ENCODE measurements at places on chromosomes 3 and 15.

- no peak for DNase-seq
These were observed 89.3 kb upstream of the DGKG start for GRCh38 chr3:186451371-186451770.

DNA sequence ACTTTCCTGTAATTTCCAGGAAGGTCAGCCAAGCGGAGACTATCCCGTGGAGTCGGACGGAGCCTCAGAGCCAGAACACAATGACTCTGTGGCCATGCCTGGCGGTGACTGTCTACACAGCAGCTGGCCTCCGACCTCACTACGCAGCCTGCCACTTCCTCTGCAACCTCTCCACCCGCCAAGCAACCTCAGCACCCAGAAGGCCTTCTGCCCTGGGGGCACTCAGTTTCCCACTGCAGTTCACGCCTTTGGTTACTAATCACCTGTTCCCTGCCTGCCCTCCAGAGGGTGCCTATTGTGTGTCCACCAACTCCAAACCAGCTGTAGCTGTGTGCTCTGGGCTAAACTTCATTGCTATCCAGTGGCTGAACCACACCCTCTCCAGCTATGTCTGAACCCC is 44.0 kb downstream of the TM2D3 start:
- no peak for DNase-seq

- DNase-seq, result no peak
These were observed 14.4 kb upstream of the PLA2G4D start for GRCh38 chr15:42108806-42109205.

DNA sequence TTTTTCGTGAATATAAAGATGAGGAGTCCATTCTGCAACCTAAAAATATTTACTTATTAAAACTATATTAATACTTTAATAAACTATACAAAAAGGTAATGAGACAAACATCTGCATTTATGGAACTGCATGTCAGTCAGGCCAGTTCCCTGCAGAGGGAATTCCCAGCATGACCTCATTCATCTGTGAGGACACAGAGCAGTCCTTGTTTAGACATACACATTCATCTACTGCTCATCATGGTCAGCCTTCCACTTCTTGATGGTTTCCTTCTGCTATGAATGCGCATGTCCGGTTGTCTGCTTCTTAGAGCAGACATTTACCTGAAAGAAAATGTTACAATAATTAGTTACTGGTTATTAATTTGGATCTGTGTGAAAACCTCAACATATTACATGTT is 3.3 kb upstream of the ACTR8 start:
- DNase-seq, result no peak

DNA sequence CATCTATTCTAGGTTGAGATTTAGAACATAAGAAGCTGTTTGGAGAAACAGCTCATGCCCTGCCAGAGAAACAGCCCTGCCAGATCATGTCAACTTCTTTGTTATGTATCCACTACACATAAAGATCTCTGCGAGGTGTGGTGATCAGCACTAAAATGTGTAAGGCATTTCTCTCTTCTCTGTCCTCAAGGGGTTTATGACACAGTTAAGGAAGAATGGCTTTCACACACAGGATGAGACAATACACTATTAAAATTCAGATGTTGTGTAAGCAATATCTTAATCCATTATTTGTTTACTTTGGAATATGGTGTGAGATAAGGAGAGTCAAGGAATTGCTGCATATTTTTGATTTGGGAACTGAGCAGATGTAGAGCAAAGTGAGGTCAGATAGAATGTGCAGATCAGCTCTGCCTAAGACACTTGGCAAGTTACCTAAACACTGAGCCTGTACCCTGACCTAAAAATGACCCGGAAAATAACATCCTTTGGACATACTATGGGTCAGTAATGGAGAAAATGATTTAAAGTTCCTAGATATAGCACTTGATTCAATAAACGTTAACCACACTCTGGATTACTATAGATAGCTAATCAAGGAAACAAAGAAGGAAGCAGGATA is 434.7 kb upstream of the PDZRN3 start:
- no peak for DNase-seq

DNA sequence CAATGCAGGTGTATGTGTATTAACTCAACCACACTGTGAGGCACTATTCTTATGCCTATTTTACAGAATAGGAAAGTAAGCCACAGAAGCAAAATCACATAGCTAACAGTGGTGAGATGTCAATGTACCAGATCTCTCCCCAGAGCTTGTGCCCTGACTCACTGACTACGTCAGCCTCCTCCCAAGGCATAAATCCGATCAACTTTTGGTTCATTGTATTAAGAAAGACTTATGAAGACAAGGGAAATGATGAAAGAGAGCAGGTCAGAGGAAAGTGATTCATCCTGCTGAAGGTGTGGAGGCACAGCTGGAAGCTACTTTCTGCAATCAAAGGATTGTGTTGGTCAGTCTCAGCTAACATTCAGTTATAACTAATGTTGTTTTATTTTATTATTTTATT is 33.0 kb upstream of the SV2B start:
- DNase-seq, result no peak

GRCh38 chr3:140162551-140162950 is 227.6 kb downstream of the CLSTN2 start:
- no peak for DNase-seq

DNA sequence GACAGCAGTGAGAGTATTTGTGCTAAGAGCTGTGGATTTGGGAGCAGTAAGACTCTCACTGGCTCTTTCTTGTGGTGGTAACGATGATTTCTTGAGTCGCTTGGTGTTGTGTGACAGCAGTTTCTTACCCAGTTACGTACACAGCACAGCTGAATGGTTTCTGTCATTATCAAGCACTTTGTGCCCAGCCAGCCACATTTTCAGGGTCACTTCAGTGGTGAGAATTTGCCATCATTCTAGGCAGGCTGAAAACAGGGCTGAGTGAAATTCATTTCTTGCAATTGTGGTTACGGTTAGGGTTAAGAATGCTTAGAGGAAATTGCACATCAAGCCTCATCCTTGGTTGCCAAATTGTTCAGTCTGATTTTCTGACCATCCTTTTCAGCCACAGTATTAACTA is 130.1 kb downstream of the RYR3 start:
- no peak for DNase-seq

DNA sequence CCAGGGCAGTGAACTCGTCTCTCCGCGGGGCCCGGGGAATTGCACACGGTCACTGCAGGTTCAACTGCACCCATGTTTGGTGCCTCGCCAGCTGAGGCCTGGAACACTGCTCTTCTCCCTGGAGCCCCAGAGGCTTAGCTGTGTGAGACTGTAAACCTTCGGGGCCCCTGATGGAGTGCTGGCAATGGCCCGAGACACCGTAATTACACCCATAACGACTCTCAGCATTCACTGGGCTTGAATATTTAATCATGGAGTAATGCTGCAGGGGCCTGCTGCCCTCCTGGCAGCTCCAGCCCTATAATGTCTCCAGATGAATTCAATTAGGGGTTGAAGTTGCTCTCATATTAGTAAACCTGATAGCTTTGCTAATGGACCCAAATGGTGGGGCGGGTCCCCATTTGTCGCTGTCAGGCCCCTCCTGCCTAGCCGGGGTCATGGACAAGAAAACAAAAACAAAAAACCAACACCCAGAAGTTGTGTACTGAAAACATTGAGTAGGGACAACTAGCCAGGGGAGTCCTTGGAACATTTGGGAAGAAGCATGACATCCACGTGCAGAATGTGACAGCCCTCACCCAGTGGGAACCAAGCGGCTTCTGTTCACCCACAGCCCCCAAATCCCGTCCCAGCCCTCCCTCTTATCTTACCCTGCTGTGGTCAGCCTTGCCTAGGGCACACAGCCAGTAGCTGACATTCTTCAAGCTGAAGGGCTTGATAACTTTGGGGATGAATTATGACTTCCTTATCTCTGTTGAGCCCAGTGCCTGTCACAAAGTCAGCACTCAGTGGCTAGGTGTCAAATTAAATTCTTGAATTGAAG is 74.3 kb upstream of the SCN5A start:
- no peak for DNase-seq

DNA sequence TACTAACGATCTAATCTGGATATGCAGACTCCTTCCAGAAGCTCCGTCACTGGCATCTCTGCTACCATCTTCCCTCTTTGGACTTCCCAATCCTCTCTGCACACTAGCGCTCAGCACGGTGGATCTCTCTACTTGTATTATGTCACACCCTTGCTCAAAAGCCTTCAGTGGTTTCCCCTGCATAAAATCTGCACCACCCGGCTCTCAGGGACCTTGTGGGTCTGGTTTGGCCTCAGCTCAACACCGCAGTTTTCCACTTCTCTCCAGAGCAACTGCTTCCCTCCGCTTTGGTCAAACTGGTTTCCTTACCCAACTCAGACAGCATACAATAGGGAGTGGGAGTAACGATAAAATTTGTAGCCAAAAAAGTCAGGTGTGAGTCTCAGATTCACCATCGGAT is 30.7 kb upstream of the HES1 start:
- DNase-seq, result no peak

DNA sequence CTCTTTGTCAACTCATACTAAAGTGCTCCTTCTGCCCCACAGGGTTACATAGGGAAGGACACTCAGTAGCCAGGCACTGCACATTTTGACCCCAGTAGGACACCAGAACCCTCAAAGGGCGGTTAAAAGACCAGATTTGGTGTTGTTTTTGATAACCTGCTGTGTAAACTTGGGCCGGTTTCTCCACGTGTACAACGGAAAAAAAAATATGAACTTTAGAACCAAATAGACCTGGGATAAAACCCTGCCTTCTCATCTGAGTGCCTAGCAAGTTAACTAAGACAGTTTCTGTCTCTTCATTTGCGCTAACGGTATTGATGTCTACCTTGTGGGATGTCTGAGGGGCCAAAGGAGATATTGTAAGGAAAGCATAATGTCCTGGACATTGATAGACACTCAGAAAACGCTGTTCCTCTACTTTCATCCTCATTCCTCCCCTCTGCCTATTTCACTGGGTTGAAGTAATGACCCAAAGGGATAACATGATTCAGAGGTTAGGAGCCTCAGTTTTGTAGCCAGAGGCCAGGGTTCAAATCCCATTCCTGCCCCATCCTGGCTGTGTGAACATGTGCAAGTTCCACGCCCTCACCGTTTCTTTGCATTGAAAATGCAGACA is 155.9 kb upstream of the LPP start:
- no peak for DNase-seq

GRCh38 chr3:50502584-50503423 is 630 bp downstream of the CACNA2D2 start:
- no peak for DNase-seq

- DNase-seq, result no peak
These were observed 49.2 kb downstream of the RYK start for GRCh38 chr3:134201201-134202130.

DNA sequence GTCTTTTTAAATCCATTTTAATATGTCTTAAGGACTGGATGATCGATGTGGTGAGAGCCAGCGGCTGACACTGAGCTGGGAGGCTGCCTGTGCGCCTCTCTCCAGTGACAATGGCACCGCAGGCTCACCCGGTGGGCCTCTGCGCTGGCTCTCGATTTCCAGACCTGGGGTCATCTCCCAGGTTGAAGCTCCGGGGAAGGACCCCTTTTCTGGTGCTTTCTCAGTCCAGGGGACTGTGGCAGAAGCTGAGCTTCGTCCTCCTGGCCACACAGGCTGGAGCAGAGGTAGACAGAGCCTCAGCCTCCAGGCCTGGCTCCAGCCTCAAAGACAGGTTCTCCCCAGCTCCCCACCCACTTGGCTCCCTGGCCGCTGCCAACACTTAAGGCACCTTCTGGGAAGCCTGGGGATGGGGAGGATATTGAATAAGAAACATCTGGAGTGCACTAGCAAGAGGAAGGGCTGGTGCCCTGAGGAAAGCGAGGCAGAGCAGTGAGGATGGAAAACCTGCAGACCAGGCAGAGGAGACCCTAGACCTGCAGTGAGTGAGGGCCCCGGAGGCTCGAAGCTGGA is 154.2 kb upstream of the SMAD3 start:
- no peak for DNase-seq

DNA sequence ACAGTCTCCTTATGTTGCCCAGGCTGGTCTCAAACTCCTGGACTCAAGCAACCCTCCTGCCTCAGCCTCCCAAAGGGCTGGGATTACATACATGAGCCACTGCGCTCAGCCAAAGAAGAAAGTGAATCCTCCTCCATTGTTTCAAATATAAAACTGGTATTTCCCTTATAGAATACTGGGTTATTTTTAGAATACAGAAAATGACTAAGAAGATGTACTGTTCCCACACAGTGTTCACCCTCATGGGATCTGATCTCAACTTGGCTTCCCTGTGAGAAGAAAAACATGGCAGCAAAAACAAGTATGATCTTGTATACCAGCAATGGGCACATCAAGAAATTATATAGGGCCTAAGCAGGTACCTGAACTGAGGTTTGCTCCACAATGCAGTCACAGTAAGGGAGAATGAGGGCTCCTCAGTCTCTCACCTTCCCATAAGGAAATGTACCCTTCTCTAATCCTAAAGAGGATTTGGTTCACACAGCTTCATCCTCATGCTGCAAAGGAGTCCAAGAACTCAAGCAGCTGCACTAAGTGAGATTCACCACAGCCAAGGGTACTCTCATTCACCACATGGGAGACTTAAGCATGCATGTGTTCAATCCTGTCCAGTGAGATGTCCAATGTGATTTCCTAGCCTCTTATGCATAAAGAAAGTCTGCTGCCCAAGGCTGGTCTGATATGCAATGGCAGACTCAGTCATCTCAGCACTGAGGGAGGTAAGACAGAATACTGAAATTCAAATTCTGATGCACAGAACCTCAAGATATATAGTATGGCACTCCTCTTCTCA is 25.8 kb downstream of the USP4 start:
- no peak for DNase-seq

DNA sequence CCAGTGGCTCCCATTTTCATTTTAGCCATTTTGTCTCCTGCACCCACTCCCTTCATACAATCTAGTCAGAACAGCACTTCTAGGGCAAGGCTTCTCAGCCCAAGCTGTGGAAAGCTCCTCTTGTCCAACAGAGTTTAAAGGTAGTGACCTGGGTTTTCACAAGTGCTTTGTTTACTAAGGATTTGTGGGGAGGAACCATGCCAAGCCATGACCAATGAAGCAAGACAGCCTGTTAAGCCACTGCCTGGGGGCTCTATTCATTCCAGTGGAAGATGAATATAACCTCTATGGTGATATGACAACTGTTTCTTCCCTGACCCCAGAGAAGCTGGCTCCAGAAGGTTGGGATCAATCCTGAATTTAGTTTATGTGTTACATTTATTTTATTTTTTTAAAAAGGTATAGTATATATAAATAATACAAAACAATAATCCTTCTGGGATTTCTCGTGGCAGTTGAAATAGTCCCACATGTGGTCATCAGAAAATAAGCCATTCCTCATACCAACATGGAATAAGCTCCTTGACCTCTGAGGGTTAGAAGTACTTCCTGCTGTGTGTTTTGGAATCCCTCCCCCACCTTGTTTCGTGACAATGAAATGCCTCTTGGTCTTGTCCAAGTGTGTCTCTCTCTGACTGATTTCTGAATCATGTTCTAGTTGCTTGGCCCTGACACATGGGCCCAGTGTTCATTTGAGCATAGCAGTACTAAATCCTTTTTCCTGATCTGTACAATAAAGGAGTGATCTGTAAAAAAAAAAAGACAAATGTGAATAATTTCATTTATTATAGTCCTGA is 13.3 kb upstream of the THUMPD3 start:
- DNase-seq, result no peak

DNA sequence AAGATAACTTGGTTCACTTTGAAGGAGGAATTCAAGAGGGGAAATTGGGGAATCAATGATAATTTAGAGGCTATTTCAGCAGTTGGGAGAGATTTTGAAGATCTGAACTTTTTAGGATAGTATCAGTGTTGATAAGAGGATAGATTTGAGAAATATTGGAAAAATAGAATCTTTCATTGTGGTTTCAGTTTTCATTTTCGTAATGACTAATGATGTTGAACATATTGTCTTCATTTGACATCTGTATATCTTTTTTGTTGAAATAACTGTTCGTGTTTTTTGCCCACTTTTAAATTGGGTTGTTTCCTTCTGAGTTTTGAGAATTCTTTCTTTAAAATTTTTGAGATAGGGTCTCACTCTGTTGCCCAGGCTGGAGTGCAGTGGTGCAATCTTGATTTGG is 21.1 kb downstream of the ECT2 start:
- DNase-seq, result no peak

Data from stimulated activated CD4-positive, alpha-beta T cell treated with anti-CD3 and anti-CD28 coated beads, Interleukin-12 subunit alpha, Interleukin-12 subunit beta, amount 100 ng/mL, for 48 hours (primary cell).